Thyroid gland (tissue), 4 donors: ENCODE measurements at places on chromosomes 4 and X. TPM values are rescaled to one million over a fixed set of nuclear protein-coding genes. Genes with fewer than 3 reads are reported as not detected.
A peak's percentile ranks its signal among the peaks of the same experiment; 100 is the strongest.

GRCh38 chr4:152515678-152516077 lies 20.2 kb downstream of the FBXW7 start:
- no peaks in the 10 kb centered on the region for H3K27me3 ChIP-seq
- H3K27ac ChIP-seq: no peak overlapping the region
- no peak overlapping the region for H3K4me3 ChIP-seq
- no peaks in the 10 kb centered on the region for H3K36me3 ChIP-seq
- DNase-seq: no peak
- H3K4me1 ChIP-seq: no peaks in the 10 kb centered on the region

GRCh38 chr4:76208005-76208765 lies 5.4 kb downstream of the SCARB2 start:
- H3K4me3 ChIP-seq: no peak overlapping the region
- H3K4me1 ChIP-seq: peaks cover 76% of the 10 kb centered on the region
- peak overlapping the region; percentile 88 for H3K27ac ChIP-seq
- no peaks in the 10 kb centered on the region for H3K27me3 ChIP-seq
- H3K36me3 ChIP-seq: no peaks in the 10 kb centered on the region

- DNase-seq: no peak
- H3K4me3 ChIP-seq: no peak within 1 kb of the TSS
- H3K36me3 ChIP-seq: no peaks in the 10 kb centered on the region
- no peaks in the 10 kb centered on the region for H3K4me1 ChIP-seq
- H3K27ac ChIP-seq: no peak within 1 kb of the TSS
- no peaks in the 10 kb centered on the region for H3K27me3 ChIP-seq
Observed at GRCh38 chrX:49264460-49264859, at the start of gene FOXP3. TSS of gene FOXP3 (minus strand) at chrX:49264710. CDS start at chrX:49258505, 6,205 bp downstream.

DNA sequence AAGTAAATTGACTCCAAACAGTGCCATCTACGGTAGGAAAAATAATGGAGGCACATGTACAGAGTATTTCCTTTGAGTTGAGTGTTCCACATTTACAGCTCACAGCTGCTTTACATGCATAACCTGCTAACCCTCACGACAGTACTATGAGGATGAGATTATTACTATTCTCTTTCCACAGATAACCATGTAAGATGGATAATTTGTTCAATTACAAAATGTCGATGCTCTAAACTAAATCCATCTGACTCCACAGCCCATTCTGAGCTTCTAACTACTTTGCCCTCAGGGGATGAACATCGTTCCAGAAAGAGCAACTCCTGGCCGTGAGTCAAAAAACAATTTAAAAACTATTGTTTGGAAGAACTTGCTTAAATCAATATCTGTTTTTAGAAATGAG lies 330.4 kb upstream of the NWD2 start:
- no peaks in the 10 kb centered on the region for H3K27me3 ChIP-seq
- DNase-seq: no peak
- no peak overlapping the region for H3K4me3 ChIP-seq

- no peak overlapping the region for H3K27ac ChIP-seq
- no peaks in the 10 kb centered on the region for H3K4me1 ChIP-seq
- no peak for DNase-seq
- no peaks in the 10 kb centered on the region for H3K27me3 ChIP-seq
Observed at GRCh38 chr4:25749150-25749794, 93.6 kb downstream of the SLC34A2 start.

DNA sequence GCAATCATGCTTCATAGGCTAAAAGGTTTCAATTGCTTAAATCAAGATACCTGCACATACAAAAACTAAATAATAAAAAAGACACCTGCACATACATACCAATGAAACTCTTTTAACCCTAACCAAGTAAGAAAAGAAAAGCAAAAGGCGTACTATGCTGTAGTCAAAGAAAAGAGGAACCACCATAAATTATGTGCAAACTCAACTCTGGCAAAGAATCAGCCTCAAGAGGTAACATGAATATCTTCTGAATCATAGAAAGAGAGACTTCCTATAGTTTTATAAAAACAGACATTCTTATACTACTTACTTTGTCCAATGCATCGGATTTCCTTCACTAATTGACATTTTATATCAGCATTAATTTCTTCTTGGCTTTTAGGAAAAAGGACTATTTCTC lies 29.3 kb downstream of the MMGT1 start:
- no peak overlapping the region for H3K4me3 ChIP-seq
- no peaks in the 10 kb centered on the region for H3K36me3 ChIP-seq
- H3K27ac ChIP-seq: no peak overlapping the region
- no peak for DNase-seq
- no peaks in the 10 kb centered on the region for H3K27me3 ChIP-seq
- H3K4me1 ChIP-seq: no peaks in the 10 kb centered on the region

DNA sequence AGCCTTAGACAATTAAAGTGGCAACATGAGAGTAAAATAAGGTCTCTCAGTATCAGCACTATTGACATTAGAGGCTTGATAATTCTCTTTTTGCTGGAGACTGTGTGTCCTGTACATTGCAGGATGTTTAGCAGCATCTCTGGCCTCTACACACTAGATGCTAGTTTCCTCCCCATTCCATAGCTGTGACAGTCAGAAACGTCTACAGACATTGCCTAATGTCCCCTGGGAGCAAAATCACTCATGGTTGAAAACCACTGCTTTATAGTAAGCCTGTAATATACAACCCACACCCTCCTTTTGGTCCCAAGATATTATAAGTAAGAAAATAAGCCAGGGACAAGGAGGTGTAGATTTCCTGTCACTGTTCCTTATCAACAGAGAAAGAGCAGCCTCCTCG lies 166.0 kb downstream of the FRMPD4 start:
- H3K27me3 ChIP-seq: no peaks in the 10 kb centered on the region
- no peak overlapping the region for H3K4me3 ChIP-seq
- no peaks in the 10 kb centered on the region for H3K36me3 ChIP-seq
- H3K4me1 ChIP-seq: no peaks in the 10 kb centered on the region
- H3K27ac ChIP-seq: no peak overlapping the region

GRCh38 chrX:146433771-146434170 lies 375.8 kb upstream of the CXorf51B start:
- no peaks in the 10 kb centered on the region for H3K27me3 ChIP-seq
- H3K4me1 ChIP-seq: no peaks in the 10 kb centered on the region
- no peak overlapping the region for H3K4me3 ChIP-seq
- no peaks in the 10 kb centered on the region for H3K36me3 ChIP-seq

- no peaks in the 10 kb centered on the region for H3K4me1 ChIP-seq
- no peak overlapping the region for H3K27ac ChIP-seq
- DNase-seq: no peak
- no peak overlapping the region for H3K4me3 ChIP-seq
Observed at GRCh38 chr4:42560467-42560861, 96.4 kb downstream of the ATP8A1 start.

- no peaks in the 10 kb centered on the region for H3K27me3 ChIP-seq
- H3K27ac ChIP-seq: no peak overlapping the region
- no peaks in the 10 kb centered on the region for H3K4me1 ChIP-seq
- H3K4me3 ChIP-seq: no peak overlapping the region
- no peaks in the 10 kb centered on the region for H3K36me3 ChIP-seq
Observed at GRCh38 chr4:156243015-156243414, 289.3 kb upstream of the CTSO start.

DNA sequence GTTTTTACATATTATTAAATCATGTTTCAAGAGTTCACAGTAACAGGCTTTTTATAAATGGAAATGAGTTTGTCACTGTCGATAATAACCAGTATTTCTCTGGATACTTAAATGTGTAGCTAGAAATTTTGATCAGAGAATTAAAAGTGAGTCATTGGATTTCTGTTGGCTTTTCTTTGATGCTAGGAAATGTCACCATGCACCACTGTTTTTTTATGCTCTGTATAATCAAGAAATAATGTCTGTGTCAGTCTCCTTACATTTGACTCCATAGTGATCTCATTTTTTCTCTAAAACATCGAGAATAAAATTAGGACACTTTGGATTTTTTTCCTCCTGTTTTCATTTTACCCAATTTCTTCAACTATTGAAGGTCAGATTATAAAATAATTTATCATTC lies 234.2 kb downstream of the RAPGEF2 start:
- H3K27me3 ChIP-seq: no peaks in the 10 kb centered on the region
- DNase-seq: no peak
- peaks cover 19% of the 10 kb centered on the region for H3K36me3 ChIP-seq
- H3K27ac ChIP-seq: no peak overlapping the region

- DNase-seq: no peak
- H3K27me3 ChIP-seq: no peaks in the 10 kb centered on the region
Observed at GRCh38 chrX:456551-457291, 70.0 kb upstream of the PPP2R3B start.

DNA sequence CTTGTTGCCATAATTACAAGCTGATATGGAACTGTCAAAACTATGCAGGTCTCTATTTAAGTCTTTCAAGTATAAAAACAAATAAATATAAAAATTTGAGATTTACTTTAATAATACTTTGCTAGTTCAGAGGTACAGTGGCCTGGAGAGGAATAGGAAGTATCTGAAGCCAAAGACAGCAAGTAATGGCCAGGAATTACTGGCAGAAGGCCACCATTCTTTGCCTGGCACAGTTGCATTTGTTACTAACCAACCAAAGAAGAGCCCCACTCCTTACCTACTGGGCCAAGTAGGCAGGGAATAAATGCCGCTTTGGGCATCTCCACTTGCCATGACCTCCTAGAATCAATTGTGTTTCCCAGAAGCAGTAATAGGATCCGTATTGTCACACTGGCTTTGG lies 13.8 kb upstream of the ADAMTS3 start:
- H3K4me1 ChIP-seq: no peaks in the 10 kb centered on the region
- DNase-seq: peak; percentile 64
- no peak overlapping the region for H3K4me3 ChIP-seq

GRCh38 chr4:88242144-88242543 lies 42.2 kb downstream of the PPM1K start:
- H3K27me3 ChIP-seq: no peaks in the 10 kb centered on the region
- DNase-seq: no peak
- no peaks in the 10 kb centered on the region for H3K4me1 ChIP-seq
- H3K4me3 ChIP-seq: no peak overlapping the region
- H3K36me3 ChIP-seq: no peaks in the 10 kb centered on the region

GRCh38 chrX:109847257-109848187 lies 114.5 kb upstream of the ACSL4 start:
- H3K4me1 ChIP-seq: no peaks in the 10 kb centered on the region
- DNase-seq: no peak
- no peak overlapping the region for H3K27ac ChIP-seq
- H3K36me3 ChIP-seq: no peaks in the 10 kb centered on the region
- H3K27me3 ChIP-seq: no peaks in the 10 kb centered on the region

- no peak overlapping the region for H3K27ac ChIP-seq
- no peaks in the 10 kb centered on the region for H3K27me3 ChIP-seq
- no peak overlapping the region for H3K4me3 ChIP-seq
- H3K36me3 ChIP-seq: no peaks in the 10 kb centered on the region
- H3K4me1 ChIP-seq: peaks cover 5% of the 10 kb centered on the region
- DNase-seq: no peak
Observed at GRCh38 chr4:26451597-26451996, 38.7 kb downstream of the CCKAR start.

DNA sequence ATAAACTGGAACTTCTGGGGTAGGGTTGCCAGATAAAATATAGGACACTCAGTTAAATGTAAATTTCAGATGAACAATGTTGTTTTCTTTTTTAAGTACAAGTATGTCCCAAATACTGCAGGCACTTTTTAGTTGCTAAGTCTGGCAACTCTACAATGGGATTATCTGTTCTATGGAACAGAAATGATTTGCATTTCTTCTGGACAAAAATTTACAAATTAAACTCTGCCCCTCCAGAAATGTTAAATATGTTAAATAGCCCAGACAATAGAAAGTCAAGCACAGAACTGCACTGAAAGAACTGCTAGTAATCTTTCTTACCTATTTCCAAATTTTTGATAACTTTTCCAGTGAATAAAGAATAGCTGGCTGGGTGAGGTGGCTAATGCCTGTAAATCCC lies 140.1 kb upstream of the DDX53 start:
- no peaks in the 10 kb centered on the region for H3K27me3 ChIP-seq
- no peaks in the 10 kb centered on the region for H3K36me3 ChIP-seq
- no peak for DNase-seq

DNA sequence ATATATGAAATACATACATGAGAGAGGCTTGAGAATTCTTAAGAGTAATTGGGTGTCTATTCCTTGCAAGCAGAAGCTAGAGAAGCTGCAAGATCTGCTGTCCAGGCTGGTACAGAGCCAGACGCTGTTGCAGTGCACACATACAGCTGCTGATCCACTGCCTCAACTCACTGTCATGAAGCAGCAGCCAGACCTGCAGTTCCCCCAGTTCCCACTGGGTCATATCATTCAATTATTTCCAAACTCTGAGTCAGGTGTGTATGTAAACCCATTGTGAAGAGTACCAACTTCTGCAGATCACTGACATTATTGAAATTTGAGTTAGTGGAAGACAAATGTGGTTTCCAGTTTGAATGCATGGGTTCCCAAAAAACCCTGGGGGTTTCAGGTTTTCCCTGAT lies 1212.8 kb upstream of the ADGRL3 start:
- H3K4me1 ChIP-seq: no peaks in the 10 kb centered on the region
- H3K4me3 ChIP-seq: no peak overlapping the region
- no peaks in the 10 kb centered on the region for H3K36me3 ChIP-seq
- H3K27me3 ChIP-seq: no peaks in the 10 kb centered on the region
- no peak overlapping the region for H3K27ac ChIP-seq

- H3K4me1 ChIP-seq: peaks cover 39% of the 10 kb centered on the region
- H3K27me3 ChIP-seq: no peaks in the 10 kb centered on the region
- no peaks in the 10 kb centered on the region for H3K36me3 ChIP-seq
- H3K27ac ChIP-seq: peak within 1 kb of the TSS; percentile 89
Observed at GRCh38 chr4:5708449-5709206, at the start of gene EVC2. TSS of gene EVC2 (minus strand) at chr4:5708559. CDS start at chr4:5708513, 46 bp downstream.

DNA sequence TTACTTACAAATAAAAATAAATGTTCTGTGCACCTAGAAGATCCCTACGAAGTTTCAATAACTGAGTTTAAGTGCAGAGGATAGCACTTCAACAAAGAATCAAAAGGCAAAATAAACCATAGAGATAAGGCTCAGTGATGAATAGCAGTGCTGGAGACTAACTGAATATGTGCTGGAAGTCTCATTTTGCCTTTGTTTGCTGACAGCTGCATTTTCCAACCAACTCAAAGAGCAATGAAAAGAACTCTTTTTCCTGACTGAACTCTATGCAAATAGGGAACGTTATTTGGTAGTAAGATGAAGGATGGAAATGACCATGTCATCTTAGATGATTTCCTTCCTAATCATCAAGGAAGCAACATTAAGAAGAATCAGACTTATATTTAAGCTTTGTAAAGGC lies 32.7 kb upstream of the ADH7 start:
- no peaks in the 10 kb centered on the region for H3K4me1 ChIP-seq
- no peaks in the 10 kb centered on the region for H3K27me3 ChIP-seq
- no peak for DNase-seq
- no peak overlapping the region for H3K27ac ChIP-seq
- no peaks in the 10 kb centered on the region for H3K36me3 ChIP-seq

- DNase-seq: no peak
- no peak overlapping the region for H3K4me3 ChIP-seq
- no peaks in the 10 kb centered on the region for H3K27me3 ChIP-seq
- no peaks in the 10 kb centered on the region for H3K36me3 ChIP-seq
- H3K27ac ChIP-seq: no peak overlapping the region
- H3K4me1 ChIP-seq: no peaks in the 10 kb centered on the region
Observed at GRCh38 chr4:27894951-27895350, 1034.3 kb downstream of the STIM2 start.

- no peak overlapping the region for H3K4me3 ChIP-seq
- no peaks in the 10 kb centered on the region for H3K27me3 ChIP-seq
- no peak overlapping the region for H3K27ac ChIP-seq
- DNase-seq: no peak
- H3K36me3 ChIP-seq: no peaks in the 10 kb centered on the region
Observed at GRCh38 chr4:11252149-11252548, 176.5 kb downstream of the HS3ST1 start.

The CRLF2 gene
- not detected for total RNA-seq

The SSX3 gene
- total RNA-seq: not detected

The YY2 gene
- 3.3 TPM for total RNA-seq

The GPR50 gene
- total RNA-seq: not detected

The PCDH19 gene
- 0.49 TPM for total RNA-seq

The DSPP gene
- total RNA-seq: not detected

The APOO gene
- 20.3 TPM for total RNA-seq

The BEX5 gene
- 19.4 TPM for total RNA-seq
